ENCODE measurements at places on chromosomes 2 and 18.

DNA sequence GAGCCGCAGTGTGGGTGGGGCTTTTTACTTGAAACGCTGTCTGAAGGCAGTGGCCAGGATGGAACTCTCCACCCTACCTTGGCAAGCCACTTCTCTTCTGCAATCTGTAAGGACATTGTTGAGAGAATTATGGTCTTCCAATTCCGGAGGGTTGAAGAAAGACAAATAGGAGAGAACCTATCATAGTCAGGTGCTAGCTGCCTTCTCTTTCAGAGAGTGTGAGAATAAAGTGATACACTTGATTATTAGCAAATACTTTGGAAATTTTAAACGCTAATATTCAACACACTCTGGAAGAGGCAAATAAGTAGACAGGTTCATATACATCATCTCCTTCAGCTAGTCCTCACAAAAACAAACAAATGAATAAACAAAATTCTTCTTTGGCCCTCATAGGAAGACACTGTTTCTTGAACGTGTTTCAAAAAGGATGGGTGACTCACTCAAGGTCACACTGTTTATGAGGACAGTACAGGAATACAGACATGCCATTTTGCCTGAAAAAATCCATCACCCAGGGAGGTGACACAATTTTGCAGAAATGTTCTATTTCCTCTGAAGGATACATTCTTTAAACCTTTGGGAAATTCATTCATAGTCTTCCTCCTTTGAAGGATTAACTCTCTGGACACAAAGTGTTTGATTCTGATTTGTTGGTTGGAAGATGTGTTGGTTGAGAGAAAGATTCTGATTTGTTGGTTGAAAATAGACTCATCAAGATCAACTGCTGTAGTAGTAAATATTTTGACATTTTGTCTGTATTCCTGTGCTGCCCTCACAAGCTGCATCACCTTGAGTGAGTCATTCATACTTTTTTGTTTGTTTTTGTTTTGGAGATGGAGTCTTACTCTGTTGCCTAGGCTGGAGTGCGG is 2.2 kb upstream of the IL1RN start:
- no peak for DNase-seq

DNA sequence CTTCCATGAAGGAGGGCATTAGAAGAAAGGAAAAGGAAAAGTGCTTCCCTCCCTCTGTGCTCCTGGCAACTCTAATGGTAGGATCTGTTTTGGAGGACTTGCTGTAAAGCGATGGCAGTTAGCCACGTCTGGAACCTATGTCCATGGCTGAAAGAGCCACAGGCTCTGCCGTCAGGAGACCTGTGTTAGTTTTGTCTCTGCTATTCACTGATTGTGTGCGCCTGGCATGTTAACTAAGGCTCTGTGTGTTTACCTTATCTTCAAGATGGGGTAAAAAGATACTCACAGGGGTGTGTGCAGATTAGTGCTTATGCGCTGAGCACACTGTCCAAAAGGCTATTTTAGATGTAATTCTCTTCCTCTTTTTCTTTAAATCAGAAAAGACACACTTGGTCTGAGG is 109.8 kb upstream of the LTBP1 start:
- DNase-seq, result no peak

- DNase-seq, result no peak
Measured at GRCh38 chr2:31033032-31033431, 105.2 kb downstream of the GALNT14 start.

GRCh38 chr18:13266218-13267100 is 47.9 kb downstream of the LDLRAD4 start:
- DNase-seq, result no peak

- no peak for DNase-seq
Measured at GRCh38 chr2:179925713-179926112, 64.3 kb upstream of the ZNF385B start.

- DNase-seq, result no peak
Measured at GRCh38 chr18:28485918-28486317, 309.0 kb upstream of the CDH2 start.

DNA sequence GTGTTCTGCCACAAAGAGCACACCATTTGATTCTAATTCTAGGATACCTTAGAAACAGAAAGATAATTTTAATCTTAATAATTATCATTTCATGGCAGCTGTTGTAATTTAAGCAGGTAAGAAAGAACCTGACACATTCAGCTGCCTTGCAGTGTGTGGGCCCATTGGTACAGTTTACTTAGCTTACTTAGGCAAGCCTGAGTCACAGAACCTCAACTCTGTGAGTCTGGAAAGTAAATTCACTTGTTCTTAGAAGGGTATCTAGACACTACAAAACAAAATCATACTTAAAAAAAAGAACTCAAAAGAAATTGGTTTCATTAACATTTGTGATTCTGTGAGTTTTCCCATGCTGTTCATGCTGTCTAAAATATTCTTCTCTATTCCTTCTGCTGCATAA is 956.3 kb upstream of the SLC39A10 start:
- no peak for DNase-seq

GRCh38 chr18:50819027-50819727 is 639 bp downstream of the MRO start:
- no peak for DNase-seq

DNA sequence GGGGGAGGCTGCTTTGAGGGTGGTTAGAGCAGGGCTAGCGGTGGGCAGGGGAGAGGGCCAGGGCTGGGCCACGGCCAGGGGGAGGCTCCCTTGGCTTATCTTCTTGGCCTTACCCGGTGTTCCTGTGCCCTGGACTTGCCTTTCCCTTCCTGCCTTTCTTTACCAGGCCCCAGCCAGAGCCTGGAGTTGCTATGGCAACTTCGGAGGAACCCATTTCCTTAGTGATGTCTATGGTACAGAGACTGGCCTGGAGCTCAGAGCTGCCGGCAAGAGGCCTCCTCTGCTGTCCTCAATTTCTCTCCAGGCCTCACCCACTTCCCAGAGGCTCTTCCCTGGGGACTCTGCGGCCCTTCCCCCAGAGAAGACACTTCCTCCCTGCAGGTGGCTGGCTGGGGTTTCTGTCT is 11.5 kb downstream of the SPEG start:
- DNase-seq, result no peak

DNA sequence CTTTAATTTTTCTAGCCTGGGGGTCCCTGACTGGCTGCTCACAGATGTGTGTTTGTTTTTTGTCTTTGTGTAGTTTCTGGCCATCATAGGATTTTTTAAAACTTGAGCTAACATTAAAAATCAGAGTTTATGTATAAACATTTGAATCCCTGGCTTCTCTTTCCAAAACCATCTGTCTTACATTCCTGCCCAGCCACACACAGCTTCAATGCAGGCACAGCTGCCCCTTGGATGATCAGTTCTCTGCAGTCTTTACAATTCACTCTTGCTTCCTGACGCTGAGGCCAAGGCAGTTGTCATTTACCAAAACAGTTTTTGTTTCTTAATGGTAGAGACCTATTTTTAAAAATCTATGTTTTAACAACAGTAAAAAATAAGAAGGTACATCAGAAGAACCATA is 169.2 kb upstream of the LRRTM1 start:
- DNase-seq, result no peak

DNA sequence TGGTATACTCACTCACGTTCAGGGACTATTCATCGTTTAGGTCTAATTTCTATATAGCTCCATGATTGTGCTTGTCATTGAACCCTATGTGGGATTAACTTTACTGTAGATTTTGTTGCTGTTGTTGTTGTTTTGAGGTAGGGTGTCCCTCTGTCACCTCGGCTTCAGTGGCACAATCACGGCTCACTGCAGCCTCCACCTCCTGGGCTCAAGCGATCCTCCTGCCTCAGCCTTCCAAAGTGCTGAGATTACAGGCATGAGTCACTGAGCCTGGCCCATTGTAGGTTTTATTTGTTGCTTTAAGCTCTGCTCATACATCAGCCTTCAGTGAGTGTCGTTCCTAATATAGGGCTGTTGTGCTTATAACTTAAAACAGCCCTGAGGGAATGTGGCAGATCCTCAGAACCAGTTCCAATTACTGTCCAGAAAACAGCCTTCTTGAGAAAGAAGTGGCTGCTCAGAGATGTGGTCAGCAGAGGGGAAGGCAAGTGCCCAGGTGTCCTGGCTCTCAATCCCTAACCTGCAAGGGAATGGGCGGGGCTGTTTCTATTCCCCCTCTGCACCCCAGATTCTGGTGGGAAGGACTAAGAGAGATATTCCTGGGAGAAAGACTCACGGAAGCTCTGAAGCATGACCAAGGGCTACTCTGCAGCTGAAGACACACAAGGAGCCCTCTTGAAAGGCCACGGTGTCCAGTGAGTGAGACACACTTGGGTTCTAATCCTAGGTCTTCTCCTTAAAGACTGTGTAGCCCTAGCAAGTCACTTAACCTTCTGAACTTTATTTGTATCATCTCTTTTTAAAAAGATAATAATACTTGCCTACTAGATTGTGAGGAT is 79.6 kb upstream of the LCLAT1 start:
- no peak for DNase-seq

GRCh38 chr18:79399275-79400081 is 3.7 kb downstream of the NFATC1 start:
- DNase-seq, result no peak

DNA sequence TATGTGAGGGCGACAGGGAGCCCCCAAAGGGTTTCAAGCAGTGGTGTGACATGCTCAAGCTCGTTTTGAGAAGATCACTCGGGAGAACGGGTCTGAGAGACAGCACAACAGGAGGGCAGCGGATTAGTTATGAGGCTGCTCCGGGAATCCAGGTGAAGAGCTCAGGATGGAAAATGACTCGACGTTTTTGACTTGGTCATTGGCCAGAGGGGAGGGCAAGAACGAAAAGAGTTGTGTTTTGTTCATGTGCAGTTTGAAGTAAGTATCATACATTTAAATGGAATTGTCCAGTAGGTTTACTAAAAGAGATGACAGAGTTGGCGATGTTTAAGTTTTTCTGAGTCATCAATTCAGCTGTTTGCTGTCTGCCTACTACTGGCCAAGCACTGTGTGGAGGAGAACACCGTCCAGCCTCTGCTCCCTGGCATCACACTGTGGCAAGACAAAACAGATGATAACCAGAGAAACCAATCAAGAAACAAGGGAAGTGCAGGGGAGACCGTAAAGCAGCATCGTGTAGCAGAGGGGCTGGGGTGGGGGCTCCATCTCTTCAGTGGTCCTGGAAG is 25.3 kb upstream of the ANXA4 start:
- DNase-seq, result no peak

DNA sequence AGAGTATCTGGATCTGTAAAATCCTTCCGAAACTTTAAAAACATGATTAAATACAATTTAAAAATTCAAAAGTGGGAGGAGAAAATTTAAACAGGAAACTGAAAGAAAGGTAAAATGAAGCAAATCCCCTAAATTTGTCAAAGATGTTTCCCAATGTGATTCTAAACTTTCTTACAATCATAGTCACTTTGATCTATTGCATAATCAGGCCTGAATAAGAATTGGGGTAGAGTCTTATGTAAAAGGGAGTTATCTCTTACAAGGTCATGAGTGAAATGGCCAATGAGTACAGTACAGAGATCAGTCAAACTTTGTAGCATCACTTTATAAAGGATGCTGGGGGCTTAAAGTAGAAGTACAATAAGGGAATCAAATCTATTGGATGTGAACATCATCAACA is 1657.7 kb upstream of the CELF4 start:
- no peak for DNase-seq

DNA sequence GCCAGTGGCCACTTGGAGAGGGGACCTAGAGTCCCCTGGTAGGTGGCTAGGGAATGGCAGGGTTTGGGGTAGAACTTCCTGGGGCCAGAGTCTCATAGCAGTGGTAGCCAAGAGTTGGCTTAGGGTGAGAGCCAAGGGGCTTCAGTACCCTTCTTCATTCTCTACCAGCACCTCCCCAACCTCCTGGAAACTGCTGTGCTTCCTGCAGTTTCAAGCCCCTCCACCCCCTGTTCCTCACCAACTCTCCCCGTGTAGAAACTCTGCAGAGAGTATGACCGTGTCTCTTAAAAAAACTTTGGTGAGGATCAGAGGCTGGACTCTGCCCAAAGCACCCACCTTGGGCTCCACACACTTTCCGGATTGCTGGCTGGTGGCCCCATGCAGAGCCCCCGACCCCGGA is 159.6 kb downstream of the MSH2 start:
- no peak for DNase-seq

DNA sequence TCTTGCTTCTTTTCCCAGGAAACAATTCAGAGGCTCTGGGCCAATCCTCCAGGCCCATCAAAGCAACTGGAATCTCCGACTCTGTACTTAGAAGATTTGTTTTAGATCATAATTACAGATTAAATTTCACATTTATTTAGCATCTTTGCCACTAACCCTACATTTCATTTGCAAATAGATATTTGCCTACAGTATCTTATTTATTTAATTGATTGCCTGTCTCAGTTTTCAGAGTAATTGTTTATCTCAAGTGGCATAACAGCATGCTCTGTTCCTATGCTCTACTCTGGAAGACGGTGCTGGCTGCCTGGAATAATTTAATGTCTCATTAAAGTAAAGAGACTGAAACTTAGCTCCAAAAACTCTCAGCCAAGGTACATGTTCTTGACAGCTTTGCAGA is 213.4 kb downstream of the HNMT start:
- no peak for DNase-seq

DNA sequence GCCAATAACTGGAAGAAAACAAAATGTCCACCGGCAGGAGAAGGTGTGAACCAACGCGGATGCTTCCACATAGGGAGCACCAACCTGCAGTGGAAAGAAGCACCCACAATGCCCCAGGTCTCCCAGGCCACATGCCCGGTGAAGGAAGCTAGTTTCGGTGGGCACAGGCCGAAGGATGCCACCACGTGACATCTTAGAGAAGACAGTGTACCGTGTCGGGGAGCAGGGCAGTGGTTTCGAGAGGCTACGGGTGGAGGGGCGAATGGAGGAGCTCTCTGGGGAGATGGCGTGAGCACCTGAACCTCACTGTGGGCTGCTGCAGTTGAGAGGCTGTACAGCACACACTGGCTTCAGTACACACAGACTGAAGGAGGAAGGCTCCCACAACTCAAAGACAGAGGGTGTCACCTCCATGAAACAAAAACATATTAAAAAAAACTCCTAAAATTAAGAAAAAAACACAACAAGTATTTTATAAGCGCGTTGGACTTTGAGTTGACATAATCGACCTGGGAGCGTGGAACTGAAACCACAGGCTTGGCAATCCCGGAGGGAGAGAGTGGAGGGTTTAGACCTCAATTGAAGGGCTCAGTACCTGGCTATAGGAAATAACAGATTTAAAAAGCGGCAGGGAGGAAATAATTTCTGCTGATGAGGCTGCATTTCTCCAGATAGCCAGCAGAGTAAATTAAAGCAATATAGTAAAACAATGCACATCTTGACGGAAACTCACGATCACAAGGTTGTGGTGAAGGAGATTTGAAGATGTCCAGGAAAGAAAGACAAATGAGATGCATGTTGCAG is 160.1 kb downstream of the RTP5 start:
- no peak for DNase-seq

- DNase-seq, result no peak
Measured at GRCh38 chr2:197674591-197674990, 796 bp downstream of the RFTN2 start.

- no peak for DNase-seq
Measured at GRCh38 chr2:9498210-9498609, 23.9 kb downstream of the IAH1 start.
